ENCODE measurements at places on chromosomes 6 and 20. TPM values are rescaled to one million over a fixed set of nuclear protein-coding genes. Genes with fewer than 3 reads are reported as not detected.

GRCh38 chr6:166599205-166599604 lies 12.7 kb upstream of the RAMACL start:
- DNase-seq: no peak

DNA sequence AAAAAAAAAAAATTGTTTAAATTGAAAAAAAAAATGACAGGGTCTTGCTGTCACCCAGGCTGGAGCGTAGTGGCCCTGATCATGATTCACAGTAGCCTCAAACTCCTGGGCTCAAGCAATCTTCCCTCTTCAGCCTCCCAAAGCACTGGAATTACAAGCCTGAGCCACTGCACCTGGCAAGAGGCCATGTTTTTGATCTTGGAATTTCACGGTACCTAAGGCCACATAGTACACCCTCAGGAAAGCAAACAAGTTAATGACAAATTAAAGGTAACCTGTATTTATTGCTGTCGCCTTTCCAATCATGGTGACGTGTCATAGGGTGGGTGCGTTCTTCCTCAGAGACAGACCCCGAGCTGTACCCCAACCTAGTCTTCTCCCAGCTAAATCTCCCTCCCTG lies 79.2 kb downstream of the LINC00237 start:
- no peak for DNase-seq

- DNase-seq: no peak
Measured at GRCh38 chr20:43821795-43822194, 92.9 kb upstream of the TOX2 start.

DNA sequence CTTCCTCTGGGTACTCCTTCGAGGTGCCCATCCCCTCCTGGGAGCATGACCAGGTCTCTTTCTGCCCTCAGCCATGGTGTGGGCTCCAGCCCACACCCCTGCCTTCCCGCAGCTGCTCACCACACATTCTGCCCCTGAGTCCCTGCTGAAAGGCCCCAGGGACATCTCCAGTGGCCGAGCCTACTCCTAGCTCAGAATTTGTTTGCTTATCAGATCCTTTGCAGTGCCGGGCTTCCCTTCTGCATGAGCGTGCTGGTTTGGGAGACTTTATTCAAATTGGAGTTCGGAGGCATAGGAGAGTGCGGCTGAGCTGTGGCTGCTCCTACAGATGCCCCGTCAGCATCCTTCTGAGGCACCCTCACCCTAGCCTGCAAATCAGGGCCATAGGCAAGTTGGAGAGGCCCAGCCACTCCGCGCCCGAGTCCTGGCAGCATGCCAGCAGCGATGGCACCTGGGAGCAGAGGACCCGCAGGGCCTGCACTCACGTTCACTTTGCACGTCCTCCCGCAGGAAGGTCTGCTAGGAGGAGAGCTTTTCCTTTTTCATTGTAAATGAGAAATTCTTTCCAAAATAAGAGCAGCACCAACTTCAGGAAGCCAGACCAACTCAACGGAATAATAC lies 327.3 kb downstream of the QKI start:
- DNase-seq: no peak

GRCh38 chr20:21353236-21353635 lies 44.1 kb downstream of the NKX2-4 start:
- DNase-seq: no peak

The HSPA12B gene
- total RNA-seq: not detected
